ENCODE measurements at places on chromosomes 13 and 19.
A peak's percentile ranks its signal among the peaks of the same experiment; 100 is the strongest.

GRCh38 chr13:49444524-49445395 is 686 bp downstream of the SETDB2 start:
- no peak for DNase-seq

GRCh38 chr19:18895038-18895823 is 727 bp downstream of the CERS1 start:
- no peak for DNase-seq

- no peak for DNase-seq
These were observed 25.1 kb downstream of the GAS6 start for GRCh38 chr13:113838711-113839201.

DNA sequence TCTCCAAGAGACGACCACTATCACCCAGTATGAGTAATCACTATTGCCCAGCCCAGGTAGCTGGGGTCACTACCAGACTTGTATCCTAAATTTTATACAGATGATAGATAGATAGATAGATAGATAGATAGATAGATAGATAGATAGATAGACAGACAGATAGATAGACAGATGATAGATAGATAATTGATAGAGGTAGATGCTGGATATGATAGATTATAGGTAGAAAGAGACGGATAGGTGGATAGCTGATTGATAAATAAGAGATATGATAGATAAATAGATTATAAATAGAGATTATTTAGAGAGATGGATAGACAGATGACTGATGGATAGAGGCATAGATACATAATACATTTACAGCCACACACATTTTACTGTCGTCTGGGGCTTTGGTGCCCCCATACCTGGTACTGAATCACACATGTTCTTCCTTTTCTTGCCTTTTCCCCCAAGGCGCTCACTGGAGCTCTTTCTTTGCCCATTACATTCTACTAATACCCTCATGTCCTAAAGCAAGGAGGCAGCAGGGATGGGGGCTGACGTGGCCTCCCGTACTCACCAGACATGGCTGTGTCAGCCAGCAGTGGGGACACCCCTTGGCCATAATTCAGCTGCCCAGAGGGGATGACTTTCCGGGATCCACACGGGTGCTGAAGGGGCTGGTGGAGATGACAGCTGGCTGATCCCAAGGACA is 44.6 kb upstream of the CCNE1 start:
- no peak for DNase-seq

DNA sequence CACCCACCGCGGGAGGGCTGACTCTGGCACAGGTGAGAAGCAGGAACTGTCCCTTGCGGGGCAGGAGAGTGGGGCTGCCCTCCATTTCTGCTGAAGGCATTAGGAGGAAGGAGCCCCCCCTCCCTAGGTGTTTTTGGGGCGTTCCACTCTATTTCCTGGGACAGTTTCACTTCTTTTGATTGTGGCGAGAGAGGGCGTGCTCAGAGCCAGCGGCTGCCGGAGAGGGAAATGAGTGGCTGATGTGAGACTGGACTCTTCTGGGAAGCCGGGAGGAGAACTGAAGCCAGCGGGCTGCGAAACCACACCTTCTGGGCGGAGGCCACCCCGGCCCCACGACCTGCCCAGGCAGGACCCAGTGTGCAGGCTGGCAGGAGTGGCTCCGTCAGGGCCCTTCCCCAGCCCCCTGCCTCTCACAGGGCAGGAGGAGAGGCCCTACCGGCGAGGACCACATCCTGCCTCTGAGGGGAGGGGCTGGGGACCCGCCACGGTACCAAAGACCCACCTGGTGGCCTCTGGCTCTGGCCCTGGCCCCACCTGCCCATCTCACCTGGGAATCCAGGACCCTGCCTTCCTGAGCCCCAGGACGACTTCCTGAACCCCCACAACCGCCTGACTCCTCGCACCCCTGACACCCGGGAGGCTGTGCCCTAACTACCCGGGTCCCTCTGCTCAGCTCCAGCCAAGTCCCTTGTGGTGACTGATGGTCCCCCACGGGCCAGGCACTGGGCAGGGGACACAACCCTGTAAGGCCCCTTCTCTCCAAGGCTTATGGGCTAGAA is 25.9 kb downstream of the MPND start:
- DNase-seq: no peak

- DNase-seq: no peak
These were observed 14.1 kb downstream of the ZNF787 start for GRCh38 chr19:56106993-56107392.

DNA sequence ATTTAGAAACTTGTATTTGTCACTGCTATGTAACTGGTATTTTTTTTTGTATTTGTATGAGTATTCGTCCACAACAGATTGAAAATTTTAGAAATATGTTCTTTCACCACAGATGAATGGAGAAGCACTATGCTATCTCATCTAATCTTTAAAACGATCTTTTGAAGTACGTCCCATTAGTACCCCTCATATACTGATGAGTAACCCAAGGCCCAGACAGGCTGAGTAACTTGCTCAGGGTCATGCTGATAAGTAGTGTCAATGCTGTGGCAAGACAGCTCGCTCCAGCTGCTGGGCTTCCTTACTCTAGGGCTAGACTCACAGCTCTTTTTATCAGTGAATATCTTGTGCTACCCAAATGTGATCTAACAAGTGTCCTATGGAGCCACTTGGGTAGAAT is 154.2 kb downstream of the SUCLA2 start:
- no peak for DNase-seq

DNA sequence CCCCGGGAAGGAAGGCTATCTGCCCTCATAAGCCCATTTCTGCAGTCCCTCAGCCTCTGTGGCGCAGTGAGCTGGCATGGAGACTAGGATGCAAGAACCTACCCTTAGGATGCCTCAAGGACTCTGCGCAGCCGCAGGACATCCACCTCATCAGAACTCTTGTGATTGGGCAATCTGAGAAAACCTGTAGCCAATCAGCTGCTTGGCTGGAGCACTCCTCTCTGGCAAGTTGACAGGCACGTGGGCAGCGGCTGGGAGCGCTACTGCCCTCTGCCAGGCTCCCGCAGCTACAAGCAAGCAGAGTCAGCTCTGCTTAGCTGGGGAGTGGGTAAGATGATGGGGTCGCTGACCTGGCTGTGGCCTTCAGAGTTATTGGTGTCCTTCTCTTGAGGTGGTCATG is 1.5 kb upstream of the ECSIT start:
- DNase-seq: peak; percentile 23
